MCF 10A (cell line): ENCODE measurements at places on chromosomes 4 and X.

DNA sequence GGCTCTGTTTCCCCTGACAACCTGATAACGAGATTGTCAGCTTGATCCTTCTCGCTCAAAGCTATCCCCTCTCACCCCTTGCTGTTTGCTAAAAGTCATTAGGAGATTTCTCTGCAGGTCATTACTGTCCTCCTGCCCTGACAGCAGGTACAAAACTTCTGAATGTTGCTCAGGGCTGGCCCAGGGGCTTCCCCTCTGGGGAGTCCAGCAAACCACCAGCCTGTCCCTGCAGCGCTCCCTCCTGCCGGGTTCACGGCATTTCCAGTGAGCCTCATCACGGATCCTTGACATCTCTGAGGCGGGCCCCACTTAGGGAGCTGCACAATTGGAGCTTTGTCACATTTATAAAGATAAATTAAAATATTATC lies 5.2 kb upstream of the SORCS2 start:
- H3K36me3 ChIP-seq: no peaks in the 10 kb centered on the region
- peaks cover 45% of the 10 kb centered on the region for H3K27me3 ChIP-seq
- H3K4me1 ChIP-seq: no peaks in the 10 kb centered on the region
- no peak overlapping the region for H3K4me3 ChIP-seq
- no peak for DNase-seq
- H3K27ac ChIP-seq: no peak overlapping the region

- H3K27ac ChIP-seq: no peak overlapping the region
- peaks cover 20% of the 10 kb centered on the region for H3K27me3 ChIP-seq
- H3K4me1 ChIP-seq: peaks cover 7% of the 10 kb centered on the region
- H3K4me3 ChIP-seq: no peak overlapping the region
Measured at GRCh38 chrX:68175562-68175961, 257.7 kb downstream of the OPHN1 start.

- H3K27me3 ChIP-seq: no peaks in the 10 kb centered on the region
- no peaks in the 10 kb centered on the region for H3K4me1 ChIP-seq
- no peak overlapping the region for H3K27ac ChIP-seq
- H3K36me3 ChIP-seq: no peaks in the 10 kb centered on the region
Measured at GRCh38 chr4:93960450-93960849, 131.9 kb downstream of the ATOH1 start.

GRCh38 chr4:151322570-151322969 lies 2.8 kb downstream of the SH3D19 start:
- H3K27me3 ChIP-seq: no peaks in the 10 kb centered on the region
- H3K4me1 ChIP-seq: peaks cover 40% of the 10 kb centered on the region
- peak overlapping the region; percentile 97 for H3K4me3 ChIP-seq
- peaks cover 4% of the 10 kb centered on the region for H3K36me3 ChIP-seq
